ENCODE measurements at places on chromosomes 5 and 9.

GRCh38 chr9:89497978-89498851 lies at the start of gene SEMA4D:
Gene SEMA4D (minus strand): TSS chr9:89498113. CDS start chr9:89405456, 92,657 bp downstream.
- H3K4me3 ChIP-seq: peak within 1 kb of the TSS; percentile 95
- H3K27ac ChIP-seq: peak within 1 kb of the TSS; percentile 96
- H3K36me3 ChIP-seq: peaks cover 37% of the 10 kb centered on the region
- H3K27me3 ChIP-seq: no peaks in the 10 kb centered on the region
- DNase-seq: peak; percentile 73

- H3K36me3 ChIP-seq: no peaks in the 10 kb centered on the region
- no peak overlapping the region for H3K27ac ChIP-seq
- no peaks in the 10 kb centered on the region for H3K27me3 ChIP-seq
- DNase-seq: no peak
- H3K4me3 ChIP-seq: no peak overlapping the region
Measured at GRCh38 chr5:19264821-19265220, 723.2 kb downstream of the CDH18 start.

GRCh38 chr5:153807801-153808200 lies 230.9 kb downstream of the FAM114A2 start:
- DNase-seq: no peak
- no peaks in the 10 kb centered on the region for H3K27me3 ChIP-seq
- H3K4me3 ChIP-seq: no peak overlapping the region
- no peak overlapping the region for H3K27ac ChIP-seq
- H3K4me1 ChIP-seq: no peaks in the 10 kb centered on the region
- H3K36me3 ChIP-seq: no peaks in the 10 kb centered on the region

DNA sequence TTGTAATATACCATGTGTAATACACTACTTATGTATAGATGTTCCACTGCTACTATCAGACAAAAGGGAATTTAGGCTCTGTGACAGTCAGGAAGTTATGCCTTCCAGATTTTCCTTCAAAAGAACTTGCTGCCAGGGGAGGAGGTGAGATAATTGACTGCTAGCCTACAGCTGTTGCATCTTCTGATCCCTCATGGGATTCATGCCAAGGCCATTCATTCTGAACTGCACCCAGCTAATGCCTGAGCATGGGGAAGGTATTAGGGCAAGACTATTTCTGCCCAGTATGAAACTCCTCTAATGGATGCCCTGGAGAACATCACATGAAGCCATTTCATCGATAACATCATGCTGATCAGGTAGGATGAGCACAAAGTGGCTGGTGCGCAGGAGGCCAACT lies 746.5 kb upstream of the ZNF608 start:
- no peaks in the 10 kb centered on the region for H3K4me1 ChIP-seq
- H3K36me3 ChIP-seq: no peaks in the 10 kb centered on the region
- H3K27me3 ChIP-seq: no peaks in the 10 kb centered on the region
- DNase-seq: no peak

DNA sequence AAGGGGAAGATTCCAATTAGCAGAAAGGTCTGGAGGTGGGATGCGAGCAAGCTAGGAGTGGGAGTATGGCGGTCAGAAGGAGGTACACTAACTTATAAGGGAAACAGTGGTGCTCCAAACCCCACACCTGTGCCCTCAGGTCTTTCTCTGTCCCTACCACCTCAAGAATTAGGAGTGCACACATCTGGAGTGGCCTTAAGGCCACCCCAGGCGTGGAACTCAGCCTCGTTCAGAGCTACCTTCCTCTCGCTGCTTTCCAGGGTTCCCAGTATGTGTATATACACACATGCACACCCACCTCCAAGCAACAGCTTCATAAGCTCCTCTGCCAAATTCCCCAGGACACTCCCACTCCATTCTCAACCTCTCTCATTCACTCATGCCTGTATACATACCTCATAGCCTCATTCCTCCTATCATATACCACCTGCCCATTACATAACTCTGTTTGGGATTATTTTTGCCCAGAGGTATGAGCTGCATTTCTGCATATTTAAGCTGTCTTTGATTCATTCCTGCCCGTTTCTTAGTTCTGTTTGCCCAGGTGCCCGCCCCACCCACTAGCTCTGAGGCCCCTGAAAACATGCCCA lies 118.7 kb downstream of the PSD2 start:
- H3K27ac ChIP-seq: no peak overlapping the region
- no peak overlapping the region for H3K4me3 ChIP-seq
- DNase-seq: no peak
- H3K27me3 ChIP-seq: peaks cover 18% of the 10 kb centered on the region
- H3K36me3 ChIP-seq: no peaks in the 10 kb centered on the region
- no peaks in the 10 kb centered on the region for H3K4me1 ChIP-seq

GRCh38 chr5:135195270-135195608 lies 161.2 kb upstream of the PITX1 start:
- DNase-seq: no peak
- no peak overlapping the region for H3K27ac ChIP-seq
- H3K4me1 ChIP-seq: peaks cover 2% of the 10 kb centered on the region
- H3K36me3 ChIP-seq: no peaks in the 10 kb centered on the region

- DNase-seq: no peak
- no peaks in the 10 kb centered on the region for H3K4me1 ChIP-seq
- H3K4me3 ChIP-seq: no peak overlapping the region
- no peaks in the 10 kb centered on the region for H3K36me3 ChIP-seq
Measured at GRCh38 chr5:15877914-15878313, 301.7 kb downstream of the MARCHF11 start.

DNA sequence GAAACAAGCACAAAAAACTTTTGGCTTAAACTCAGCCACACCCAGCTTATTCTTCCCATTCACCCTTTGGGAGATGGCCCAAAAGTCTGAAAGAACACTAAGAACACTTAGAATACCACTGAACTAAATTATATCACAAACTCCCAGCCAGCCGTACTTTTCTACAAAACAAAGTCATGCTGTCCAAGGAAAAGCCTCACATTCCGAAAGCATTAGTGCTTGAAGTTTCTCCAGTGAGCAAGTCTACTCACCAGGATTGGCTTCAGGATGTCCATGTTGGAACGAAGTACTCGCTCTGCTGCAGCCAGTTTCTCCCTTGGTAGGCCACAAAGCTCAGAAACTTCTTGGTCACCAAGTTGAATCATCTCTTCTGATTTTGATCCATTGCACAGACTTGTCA lies 69.7 kb downstream of the ABCA1 start:
- H3K4me1 ChIP-seq: no peaks in the 10 kb centered on the region
- DNase-seq: no peak
- no peak overlapping the region for H3K4me3 ChIP-seq
- no peak overlapping the region for H3K27ac ChIP-seq
- no peaks in the 10 kb centered on the region for H3K36me3 ChIP-seq

GRCh38 chr9:33659921-33660320 lies 135.4 kb upstream of the PRSS3 start:
- H3K27ac ChIP-seq: no peak overlapping the region
- no peak overlapping the region for H3K4me3 ChIP-seq
- no peaks in the 10 kb centered on the region for H3K4me1 ChIP-seq
- H3K36me3 ChIP-seq: no peaks in the 10 kb centered on the region
- peaks cover 31% of the 10 kb centered on the region for H3K27me3 ChIP-seq
- DNase-seq: no peak

DNA sequence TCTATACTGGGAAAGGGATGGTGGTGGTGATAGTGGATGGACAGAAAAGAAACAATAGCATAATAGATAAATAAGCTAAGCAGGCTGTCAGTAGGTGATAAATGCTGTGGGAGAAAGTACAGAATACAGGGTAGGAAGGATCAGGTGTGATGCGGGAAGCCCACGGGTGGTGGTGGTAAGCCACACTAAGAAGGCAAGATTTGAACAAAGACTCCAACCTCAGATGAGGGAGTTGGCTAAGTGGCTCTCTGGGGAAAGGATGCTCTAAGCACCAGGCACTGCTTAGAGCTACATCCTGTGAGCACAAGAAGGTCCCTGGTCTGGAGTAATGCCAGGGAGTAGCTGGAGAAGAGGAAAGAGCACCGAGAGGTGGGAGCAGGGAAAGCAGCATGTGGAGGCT lies 151.6 kb upstream of the KLF9 start:
- DNase-seq: peak; percentile 17
- no peaks in the 10 kb centered on the region for H3K27me3 ChIP-seq
- peaks cover 44% of the 10 kb centered on the region for H3K4me1 ChIP-seq
- H3K4me3 ChIP-seq: no peak overlapping the region
- H3K36me3 ChIP-seq: peaks cover 10% of the 10 kb centered on the region

- DNase-seq: no peak
- peaks cover 4% of the 10 kb centered on the region for H3K4me1 ChIP-seq
- H3K27me3 ChIP-seq: peaks cover 34% of the 10 kb centered on the region
- H3K36me3 ChIP-seq: no peaks in the 10 kb centered on the region
- peak overlapping the region; percentile 41 for H3K4me3 ChIP-seq
Measured at GRCh38 chr5:139788294-139788910, 7.2 kb upstream of the PSD2 start.

DNA sequence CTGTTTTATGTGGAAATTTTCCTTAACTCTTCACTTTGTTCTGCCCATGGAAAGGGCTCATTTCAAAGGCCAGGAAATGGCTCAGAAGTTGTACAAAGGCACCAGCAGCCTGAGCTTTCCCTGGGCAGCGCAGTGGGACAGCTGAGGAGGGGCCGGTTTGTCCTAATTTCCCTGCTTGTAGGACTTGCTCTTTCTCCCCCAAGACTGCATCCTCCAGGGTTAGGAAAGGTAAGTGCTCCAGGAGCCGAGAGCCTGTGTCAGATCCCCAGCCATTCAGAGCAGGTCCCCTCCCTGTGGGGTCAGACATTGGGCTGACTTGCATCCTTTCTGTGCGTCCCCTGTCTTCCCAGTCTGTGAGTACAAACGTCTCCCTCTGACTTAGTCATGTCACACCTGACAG lies 43.5 kb downstream of the AGXT2 start:
- DNase-seq: no peak
- H3K27ac ChIP-seq: no peak overlapping the region
- H3K4me3 ChIP-seq: no peak overlapping the region
- H3K36me3 ChIP-seq: no peaks in the 10 kb centered on the region

- no peak for DNase-seq
- H3K27me3 ChIP-seq: no peaks in the 10 kb centered on the region
- H3K4me1 ChIP-seq: no peaks in the 10 kb centered on the region
- H3K27ac ChIP-seq: no peak overlapping the region
- peaks cover 11% of the 10 kb centered on the region for H3K36me3 ChIP-seq
- H3K4me3 ChIP-seq: no peak overlapping the region
Measured at GRCh38 chr5:119476341-119476740, 24.0 kb downstream of the HSD17B4 start.

- no peaks in the 10 kb centered on the region for H3K4me1 ChIP-seq
- no peak for DNase-seq
- H3K27ac ChIP-seq: no peak overlapping the region
- H3K36me3 ChIP-seq: no peaks in the 10 kb centered on the region
- H3K4me3 ChIP-seq: no peak overlapping the region
- H3K27me3 ChIP-seq: peaks cover 6% of the 10 kb centered on the region
Measured at GRCh38 chr5:139687656-139688055, 39.5 kb downstream of the CXXC5 start.

GRCh38 chr5:57067597-57067924 lies 106.3 kb upstream of the GPBP1 start:
- no peaks in the 10 kb centered on the region for H3K36me3 ChIP-seq
- H3K4me3 ChIP-seq: no peak overlapping the region
- H3K27ac ChIP-seq: no peak overlapping the region
- no peaks in the 10 kb centered on the region for H3K4me1 ChIP-seq

GRCh38 chr5:115838885-115839518 lies 2.4 kb downstream of the ATG12 start:
- H3K36me3 ChIP-seq: peaks cover 44% of the 10 kb centered on the region
- peak overlapping the region; percentile 88 for H3K4me3 ChIP-seq
- peak; percentile 43 for DNase-seq
- no peak overlapping the region for H3K27ac ChIP-seq
- H3K4me1 ChIP-seq: peaks cover 45% of the 10 kb centered on the region
- H3K27me3 ChIP-seq: no peaks in the 10 kb centered on the region

GRCh38 chr9:116087751-116088194 lies 65.8 kb upstream of the PAPPA start:
- H3K27me3 ChIP-seq: no peaks in the 10 kb centered on the region
- no peaks in the 10 kb centered on the region for H3K36me3 ChIP-seq
- H3K4me1 ChIP-seq: no peaks in the 10 kb centered on the region
- no peak overlapping the region for H3K27ac ChIP-seq
- no peak for DNase-seq

DNA sequence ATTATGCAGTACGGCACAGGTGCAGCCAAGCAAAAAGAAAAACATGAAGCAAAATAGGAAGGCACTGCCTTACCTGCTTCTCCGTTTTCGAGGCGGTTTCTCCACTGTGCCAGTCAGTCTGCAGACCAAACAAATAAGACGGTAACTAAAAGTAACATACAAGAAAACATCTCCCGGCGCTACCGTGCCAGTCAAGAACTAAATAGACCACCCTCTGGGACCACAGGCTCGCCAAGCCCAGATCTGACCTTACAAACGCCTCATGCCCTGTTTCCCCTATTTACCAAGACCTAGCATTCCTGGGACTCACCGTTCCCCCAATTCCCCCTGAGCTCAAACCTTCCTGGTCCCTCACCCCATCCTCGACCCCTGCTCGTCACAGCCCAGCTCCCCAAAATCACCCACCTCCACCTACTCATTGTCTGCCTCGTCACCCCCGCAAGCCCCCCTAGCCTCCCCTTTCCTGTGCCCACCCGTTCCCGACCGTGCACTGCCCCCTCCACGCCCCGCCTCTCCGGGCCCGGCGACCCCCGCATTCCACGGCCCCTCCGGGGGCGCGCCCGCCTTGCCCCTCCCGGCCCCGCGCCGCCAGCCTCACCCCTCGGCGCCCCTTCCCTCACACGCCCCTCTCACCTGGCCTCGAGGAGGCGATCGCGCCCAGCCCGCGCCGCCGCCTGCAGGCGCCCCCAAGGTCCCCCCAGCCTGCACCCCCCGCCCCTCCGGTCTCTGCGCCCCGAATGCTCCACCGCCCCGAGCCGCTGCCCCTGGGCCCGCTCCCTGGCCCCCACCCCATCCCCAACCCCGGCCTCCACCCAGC lies 560 bp downstream of the SCAI start:
- no peaks in the 10 kb centered on the region for H3K27me3 ChIP-seq
- peak overlapping the region; percentile 89 for H3K4me3 ChIP-seq
- peaks cover 35% of the 10 kb centered on the region for H3K4me1 ChIP-seq
- peaks cover 16% of the 10 kb centered on the region for H3K36me3 ChIP-seq

GRCh38 chr9:34987160-34987901 lies 2.2 kb upstream of the DNAJB5 start:
- no peak overlapping the region for H3K27ac ChIP-seq
- H3K4me1 ChIP-seq: peaks cover 68% of the 10 kb centered on the region

DNA sequence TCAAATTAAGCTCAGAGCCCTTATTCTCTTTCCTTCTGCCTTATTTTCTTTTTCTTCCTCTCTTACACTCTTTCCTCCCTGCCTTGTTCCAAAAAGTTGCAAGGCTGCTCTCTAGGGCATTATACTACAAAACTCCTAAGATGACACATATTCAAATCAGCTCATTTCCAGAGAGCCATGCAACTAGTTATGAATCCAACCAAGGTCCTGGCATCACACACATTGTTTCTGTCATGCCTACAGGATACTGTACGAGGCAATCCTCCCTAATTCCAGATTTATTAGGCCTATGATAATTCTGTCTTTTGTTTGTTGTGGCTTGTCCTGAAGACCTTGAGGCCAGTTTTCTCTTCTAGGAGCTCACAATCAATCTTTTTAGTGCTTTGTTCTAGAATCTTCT lies 87.0 kb upstream of the TBCA start:
- H3K27ac ChIP-seq: no peak overlapping the region
- H3K4me3 ChIP-seq: no peak overlapping the region
- H3K27me3 ChIP-seq: peaks cover 8% of the 10 kb centered on the region
- no peak for DNase-seq

All from activated CD4-positive, alpha-beta memory T cell treated with anti-CD3 and anti-CD28 coated beads, Interleukin-2, amount 10 ng/mL, durations not matched to agents 7 days and 5 days (primary cell).